Hindlimb muscle (tissue), 1 donor: ENCODE measurements at places on chromosomes 1 and 21.

DNA sequence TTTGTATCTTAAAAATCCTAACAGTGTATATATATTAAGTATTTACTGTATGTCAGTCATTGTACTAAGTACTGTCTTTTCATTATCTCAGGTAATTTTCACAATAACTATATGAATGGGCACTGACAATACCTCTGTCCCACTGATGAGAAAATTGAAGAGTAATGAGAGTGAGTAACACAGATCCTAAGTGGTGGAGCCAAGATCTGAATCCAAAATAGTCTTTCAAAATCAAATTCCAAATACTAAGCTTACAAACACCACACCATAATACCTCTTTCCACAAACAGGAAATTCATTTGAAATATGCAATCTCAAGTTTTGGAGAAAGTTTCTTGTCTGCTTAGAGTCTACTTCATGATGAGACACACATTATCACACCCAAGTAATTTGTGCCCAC is 105.9 kb upstream of the EDEM3 start:
- no peak for DNase-seq

DNA sequence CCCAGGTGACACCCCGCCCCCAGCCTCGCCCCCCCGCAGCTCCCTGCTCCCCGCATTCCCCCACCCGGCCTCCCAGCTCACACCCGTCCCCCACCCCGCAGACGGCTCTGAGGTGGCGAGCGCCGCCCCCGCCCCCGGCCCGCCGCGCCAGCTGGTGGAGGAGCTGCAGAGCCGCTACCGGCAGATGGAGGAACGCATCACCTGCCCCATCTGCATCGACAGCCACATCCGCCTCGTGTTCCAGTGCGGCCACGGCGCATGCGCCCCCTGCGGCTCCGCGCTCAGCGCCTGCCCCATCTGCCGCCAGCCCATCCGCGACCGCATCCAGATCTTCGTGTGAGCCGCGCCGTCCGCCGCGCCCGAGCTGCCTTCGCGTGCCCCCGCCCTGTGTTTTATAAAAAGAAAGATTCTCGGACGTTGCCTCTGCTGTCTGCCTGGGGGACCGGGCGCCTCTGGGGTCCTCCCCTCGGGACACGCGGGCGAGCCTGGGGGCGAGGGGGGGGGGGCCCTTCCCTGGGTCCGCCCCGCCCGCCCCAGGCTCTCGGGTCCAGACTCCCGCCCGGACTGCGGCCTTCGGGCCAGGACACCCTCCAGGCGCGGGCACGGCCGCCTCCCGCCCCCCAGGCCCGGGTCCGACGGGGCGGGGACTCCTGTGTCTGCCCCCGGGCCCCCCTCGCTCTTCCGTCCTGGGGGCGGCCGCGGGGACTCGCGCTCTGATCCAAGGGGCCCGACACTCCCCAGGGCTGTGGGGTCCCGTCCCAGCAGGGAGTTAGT is 1.6 kb upstream of the MMP23B start:
- peak; percentile 94 for DNase-seq

GRCh38 chr21:22657781-22658180 is 1659.6 kb downstream of the NCAM2 start:
- DNase-seq, result peak; percentile 5

GRCh38 chr1:245807306-245807705 is 652.5 kb downstream of the KIF26B start:
- DNase-seq, result no peak

- DNase-seq, result no peak
Measured at GRCh38 chr1:13536571-13536970, 22.8 kb upstream of the LRRC38 start.

- no peak for DNase-seq
Measured at GRCh38 chr1:11935057-11935412, 518 bp downstream of the PLOD1 start.

GRCh38 chr1:222955964-222956363 is 141.1 kb downstream of the DISP1 start:
- no peak for DNase-seq

GRCh38 chr21:43575473-43575844 is 83.8 kb downstream of the HSF2BP start:
- DNase-seq, result no peak

DNA sequence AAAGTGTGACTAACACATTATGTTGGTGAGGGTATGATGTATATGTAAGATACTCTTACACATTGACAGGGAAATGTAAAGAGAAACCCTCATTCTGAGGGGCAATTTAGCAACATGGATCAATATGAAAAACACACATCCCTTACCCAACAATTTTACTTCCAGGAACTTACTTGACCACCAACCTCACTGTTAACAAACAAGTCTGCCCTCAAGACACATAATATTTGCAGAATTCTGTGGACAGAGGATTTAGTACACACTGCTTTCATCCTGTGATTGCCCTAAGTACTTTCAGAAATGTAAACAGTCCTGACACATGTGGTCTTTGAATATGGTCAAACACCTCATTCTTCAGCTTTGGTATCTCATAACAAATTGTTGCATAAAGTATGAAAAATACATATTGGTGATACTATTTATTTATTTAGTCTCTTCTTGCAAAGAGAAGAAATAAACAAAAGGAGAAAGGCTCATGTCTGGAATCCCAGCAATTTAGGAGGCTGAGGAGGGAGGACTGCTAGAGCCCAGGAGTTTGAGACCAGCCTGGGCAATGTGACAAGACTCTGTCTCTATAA is 6.9 kb downstream of the USP48 start:
- no peak for DNase-seq

GRCh38 chr1:152654110-152654509 is 9.1 kb upstream of the LCE2D start:
- peak; percentile 36 for DNase-seq

GRCh38 chr1:61273167-61273705 is 190.9 kb downstream of the NFIA start:
- DNase-seq, result no peak

DNA sequence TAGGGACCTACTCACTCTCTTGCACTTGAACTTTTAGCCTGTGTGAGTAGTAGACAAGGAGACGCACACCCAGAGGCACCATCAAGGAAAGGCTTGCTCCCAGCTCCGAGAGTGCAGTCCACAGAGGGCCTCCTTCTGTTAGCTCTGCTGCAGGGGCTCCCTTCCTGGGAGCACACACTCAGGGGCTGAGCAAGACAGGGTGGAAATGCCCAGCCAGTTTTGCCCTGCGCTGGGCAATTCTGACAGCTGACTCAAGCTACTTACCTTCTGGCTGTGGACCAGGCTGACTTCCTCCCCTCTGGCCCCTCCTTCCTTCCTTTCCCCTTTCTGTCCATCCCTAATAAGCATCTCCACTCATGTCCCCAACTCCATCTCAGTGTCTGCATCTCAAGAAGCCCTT is 449.1 kb downstream of the PTPRU start:
- no peak for DNase-seq

DNA sequence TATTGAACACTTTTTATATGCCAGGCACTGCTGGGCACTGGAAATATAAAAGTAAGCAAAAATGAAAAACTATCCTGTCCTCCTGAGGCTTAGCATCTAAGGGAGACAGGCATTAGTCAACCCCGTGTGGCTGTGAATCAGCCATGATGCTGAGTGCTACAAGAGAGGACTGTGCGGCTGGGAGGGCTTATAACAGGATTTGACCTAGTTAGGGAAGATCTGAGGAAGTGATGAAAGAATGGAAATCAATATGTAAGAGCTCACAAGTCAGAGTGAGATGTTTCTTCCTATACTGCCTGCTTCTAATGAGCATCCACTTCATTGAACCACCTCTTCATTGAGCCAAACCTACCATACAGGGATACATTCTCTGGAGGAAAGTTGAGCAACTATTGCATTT is 15.1 kb downstream of the TRIM45 start:
- DNase-seq, result no peak

DNA sequence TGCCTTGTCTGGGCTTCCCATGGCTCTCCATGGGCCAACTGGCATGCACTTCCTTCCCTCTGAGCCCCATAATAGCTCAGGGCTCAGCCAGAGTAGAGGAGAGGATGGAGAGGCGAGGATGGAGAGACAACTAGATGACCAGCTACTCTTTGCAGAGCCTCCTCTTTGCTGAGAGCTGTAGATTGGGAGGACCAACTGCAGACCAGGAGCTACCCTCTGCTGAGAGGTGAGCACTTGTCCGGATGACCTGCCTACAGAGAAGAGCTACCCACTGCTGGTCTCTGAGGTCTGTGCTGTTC is 58.0 kb upstream of the ETV3 start:
- DNase-seq, result no peak

- no peak for DNase-seq
Measured at GRCh38 chr1:112262316-112262715, 133.7 kb upstream of the CTTNBP2NL start.

DNA sequence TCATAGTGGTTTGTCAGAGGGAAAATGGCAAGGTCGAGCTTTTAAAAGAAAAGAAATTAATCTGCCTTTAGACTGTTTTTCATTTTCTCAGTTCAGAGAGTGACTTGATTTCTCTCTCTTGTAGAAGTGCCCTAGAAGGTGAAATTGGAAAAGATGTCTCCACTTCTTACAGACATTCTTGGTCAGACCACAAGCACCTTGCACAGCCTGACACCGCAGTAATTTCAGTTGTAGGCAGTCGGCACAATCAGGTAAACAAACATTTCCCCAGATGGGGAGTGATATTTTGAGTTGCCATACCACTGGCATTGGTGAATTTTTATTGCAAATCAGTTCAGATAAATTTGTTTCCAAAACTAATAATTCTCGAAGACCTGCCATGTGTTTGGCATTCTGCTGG is 86.8 kb downstream of the PHTF1 start:
- DNase-seq, result no peak

GRCh38 chr1:91020486-91020885 is 1.3 kb downstream of the ZNF644 start:
- no peak for DNase-seq

GRCh38 chr1:58629031-58629462 is 52.0 kb upstream of the TACSTD2 start:
- no peak for DNase-seq

DNA sequence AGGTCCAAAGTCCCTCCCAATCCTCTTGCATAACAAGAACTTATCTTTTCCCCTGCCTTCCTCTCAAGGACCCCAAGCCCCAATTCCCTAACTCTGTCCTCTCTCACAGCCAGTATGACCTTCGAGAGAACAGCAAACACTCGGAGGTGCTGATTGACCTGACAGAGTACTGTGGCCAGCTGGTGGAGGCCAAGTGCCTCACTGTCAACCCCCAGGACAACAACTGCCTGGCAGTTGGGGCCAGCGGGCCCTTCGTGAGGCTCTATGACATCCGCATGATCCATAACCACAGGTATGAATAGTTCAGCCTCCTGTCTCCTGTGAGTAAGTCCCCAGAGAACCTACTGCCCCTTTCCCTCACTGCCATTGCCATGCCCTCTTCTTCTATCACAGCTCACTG is 29.9 kb upstream of the TMEM222 start:
- DNase-seq, result no peak

- no peak for DNase-seq
Measured at GRCh38 chr1:30748699-30749401, 8.7 kb downstream of the LAPTM5 start.

- no peak for DNase-seq
Measured at GRCh38 chr1:100308777-100309176, 42.8 kb downstream of the RTCA start.

DNA sequence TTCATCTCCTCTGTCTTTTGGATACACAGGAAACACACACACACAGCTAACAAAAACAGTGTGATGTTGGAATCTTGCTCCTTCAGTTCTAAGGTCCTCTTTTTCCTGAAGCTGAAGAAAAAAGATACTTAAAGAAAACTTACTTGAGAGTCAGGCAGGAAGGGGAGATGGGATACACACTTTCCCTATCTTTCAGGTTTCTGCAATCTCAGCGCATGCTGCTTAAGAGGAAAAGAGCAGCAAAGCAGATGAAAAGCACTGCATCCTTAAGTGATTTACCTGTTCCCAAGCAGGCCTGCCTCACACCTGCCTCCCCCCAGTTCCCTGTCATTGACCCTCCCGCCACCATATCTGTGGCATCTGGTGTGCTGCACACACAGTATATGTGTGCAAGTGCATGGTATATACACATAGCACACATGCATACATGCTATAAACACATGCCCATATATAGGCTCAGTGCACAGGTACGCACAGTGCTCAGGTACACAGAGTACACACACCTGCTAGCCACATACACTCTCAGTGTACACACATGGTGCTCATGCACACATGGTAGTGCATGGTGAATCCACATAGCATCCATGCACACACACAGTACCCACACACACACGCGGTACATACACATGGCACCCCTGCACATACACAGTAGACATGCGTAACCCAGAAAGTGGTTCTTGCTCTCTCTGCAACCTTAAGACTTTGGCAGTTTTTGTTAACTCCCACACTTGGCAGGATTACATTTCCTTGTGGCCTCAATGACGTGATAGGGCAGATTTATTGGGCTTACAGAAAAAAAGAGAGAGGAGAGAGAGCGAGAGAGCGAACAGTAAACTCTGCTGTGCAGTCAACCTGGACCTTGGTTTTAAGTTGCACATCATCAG is 166.9 kb downstream of the TOMM20 start:
- no peak for DNase-seq

DNA sequence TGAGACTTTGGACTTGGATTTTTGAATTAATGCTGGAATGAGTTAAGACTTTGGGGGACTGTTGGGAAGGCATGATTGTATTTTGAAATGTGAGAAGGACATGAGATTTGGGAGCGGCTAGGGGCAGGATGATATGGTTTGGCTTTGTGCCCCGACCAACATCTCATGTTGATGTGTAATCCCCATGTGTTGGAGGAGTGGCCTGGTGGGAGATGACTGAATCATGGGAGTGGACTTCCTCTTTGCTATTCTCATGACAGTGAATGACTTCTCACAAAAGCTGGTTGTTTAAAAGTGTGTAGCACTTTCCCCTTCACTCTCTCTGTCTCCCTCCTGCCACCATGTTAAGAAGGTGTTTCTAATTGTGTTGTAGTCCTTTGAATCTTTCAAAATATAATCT is 9.3 kb upstream of the PHGDH start:
- DNase-seq, result no peak

DNA sequence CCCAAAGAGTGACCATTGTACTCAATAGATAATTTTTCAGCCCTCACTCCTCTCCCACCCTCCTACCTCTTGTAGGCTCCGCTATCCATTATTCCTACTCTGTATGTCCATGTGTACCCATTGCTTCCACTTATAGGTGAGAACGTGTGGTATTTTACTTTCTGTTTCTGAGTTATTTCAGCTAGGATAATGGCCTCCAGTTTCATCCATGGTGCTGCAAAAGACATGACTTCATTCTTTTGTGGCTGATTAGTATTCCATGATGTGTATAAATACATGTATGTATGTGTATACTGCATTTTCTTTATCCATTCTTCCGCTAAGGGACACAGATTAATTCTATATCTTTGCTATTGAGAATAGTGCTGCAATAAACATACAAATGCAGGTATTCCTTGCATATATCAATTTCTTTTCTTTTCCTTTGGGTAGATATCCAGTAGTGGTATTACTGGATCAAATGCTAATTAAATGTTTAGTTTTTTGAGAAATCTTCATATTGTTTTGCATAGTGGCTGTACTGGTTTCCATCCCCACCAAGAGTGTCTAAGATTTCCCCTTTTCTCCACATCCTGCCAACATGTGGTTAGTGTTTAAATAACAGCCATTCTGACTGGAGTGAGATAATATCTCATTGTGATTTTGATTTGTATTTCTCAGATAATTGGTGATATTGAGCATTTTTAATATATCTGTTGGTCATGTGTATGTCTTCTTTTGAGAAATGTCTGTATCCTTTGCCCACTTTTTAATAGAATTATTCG is 4.9 kb downstream of the LY9 start:
- DNase-seq, result no peak
